ENCODE measurements at places on chromosomes 12 and 14.

DNA sequence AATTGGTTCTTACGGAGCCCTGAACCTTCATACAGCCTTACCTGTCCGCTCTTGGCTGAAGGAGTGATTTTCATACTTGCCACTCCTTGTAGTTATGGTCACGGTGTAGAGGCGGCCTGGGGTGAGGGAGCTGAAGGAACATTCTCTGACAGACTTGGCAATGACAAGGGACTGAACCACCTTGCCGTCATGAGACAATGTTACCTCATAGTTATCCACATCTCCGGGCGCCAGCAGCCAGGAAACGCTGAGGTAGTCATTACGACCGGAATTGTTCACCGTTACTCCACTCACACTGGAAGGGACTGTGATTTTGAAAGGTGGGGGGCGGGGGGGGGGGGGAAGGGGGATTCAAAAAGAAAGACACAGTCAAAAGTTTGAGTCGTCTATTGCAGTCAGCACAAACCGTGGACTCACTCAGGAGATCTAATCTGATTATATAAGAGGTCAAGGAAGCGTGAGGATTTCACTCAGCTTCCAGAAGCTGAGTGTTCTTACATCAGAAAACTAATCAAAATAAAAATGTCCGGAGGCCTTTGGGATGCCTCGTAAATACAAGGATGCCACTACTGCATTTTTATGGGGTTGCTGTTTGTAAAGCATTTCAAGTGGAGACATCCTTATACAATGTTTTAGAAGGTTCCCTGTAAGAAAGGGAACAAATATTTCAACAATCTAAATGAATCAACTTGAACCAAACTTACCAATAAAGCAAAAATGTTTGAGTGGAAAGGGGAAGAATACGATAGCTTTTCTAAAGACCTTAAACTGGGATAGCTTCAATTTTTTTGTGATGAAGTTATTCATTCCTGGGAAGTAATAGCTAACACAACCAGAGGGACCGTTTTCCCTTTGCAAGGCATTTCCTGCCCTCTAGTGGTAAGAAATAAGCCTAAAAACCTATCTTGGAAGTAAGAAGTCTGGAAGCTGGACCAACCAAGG lies 60.6 kb downstream of the PTPRB start:
- DNase-seq: peak; percentile 66

DNA sequence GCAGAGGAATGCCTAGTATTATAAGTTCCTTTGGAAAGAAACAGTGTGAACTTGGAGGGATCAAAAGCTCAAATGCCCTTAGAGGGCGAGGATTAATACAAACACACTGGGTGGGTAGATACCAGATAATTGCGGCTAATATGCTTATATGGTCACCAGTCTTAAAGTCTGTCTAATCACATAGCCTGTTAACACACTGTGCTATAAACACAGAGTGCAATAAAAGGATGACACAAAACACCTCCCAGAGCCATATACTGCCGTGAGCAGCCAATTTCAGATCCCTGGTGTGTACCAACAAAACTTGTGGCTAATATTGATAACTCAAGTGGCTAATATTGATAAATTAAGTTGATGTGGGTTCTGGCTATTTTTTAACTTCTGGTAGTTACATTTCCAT lies 1.7 kb upstream of the IL26 start:
- DNase-seq: no peak

DNA sequence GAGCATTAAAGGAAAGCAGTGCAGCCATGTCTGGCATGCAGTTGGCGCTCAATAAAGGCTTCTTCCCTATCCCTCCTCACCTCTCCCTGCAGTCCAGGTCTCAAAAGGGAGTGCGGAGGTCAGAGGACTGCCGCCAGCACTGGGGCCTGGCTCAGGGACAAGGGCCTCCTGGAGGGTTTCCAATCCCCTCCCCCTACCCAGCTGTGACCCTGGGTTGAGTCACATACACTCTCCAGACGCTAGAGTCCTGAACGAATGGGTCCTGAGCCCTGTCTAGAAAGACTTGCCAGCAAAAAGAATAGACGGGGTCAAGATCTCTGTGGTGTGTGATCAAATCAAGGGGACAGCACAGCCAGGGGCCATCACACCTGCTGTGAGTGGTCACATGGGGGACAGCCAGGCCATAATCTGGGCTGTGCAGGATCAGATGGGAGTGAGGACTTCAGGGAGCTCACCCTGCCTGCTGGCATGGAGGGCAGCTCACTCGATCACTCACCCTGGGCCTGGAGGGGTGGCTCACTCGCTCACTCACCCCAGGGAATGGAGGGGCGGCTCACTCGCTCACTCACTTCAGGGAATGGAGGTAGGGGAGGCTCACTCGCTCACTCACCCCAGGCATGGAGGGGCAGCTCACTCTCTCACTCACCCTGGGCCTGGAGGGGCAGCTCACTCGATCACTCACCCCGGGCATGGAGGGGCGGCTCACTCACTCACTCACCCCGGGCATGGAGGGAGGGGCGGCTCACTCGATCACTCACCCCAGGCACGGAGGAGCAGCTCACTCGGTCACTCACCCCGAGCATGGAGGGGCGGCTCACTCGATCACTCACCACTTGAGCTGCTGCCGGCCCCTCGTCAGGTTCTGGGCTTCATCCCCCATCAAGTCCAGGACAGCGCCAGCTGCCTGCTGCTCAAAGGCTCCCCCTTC lies 12.8 kb downstream of the CFAP73 start:
- DNase-seq: no peak

DNA sequence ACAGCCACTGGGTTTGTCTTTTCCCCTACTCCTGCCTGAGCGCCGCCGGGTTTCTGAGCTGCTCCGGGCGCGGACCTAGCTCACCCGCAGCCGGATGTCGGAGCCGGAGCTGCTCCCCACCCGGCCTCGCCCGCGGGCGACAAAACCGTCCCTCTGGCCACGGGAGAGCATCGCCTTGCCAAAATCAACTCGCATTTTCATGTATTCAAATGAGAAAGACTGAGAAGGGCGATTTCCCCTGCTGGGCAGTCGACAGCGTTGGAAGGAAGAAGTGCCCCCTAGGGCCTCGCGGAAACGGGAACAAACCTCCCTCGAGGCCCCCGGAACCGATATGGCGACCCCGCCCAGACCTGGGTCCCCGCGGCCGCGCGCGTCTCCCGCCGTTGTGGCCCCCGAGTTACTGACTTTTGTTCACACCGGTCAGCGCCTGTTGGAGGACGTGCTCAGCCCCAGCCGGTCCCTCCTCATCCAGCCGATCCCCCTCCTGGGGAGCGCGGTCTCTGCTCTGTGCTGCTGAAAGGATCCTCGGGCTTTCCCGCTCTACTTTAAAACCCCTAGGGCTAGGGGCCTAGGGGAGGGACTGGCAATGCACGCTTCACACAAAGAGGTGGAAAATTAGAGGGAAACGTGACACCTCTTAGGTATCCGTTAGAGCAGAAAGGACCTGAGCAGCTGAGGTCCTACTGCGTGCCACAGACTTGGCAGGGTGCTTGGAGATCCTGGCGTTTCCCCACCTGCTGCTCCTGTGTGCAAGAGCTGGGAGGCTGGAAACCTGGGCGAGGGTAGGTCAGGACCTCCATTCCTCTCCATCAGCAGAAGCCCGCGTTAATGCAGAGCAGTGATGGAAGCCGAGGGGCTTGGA lies 4.3 kb downstream of the TTC6 start:
- no peak for DNase-seq

GRCh38 chr14:56491299-56492285 lies 88.0 kb upstream of the TMEM260 start:
- no peak for DNase-seq

DNA sequence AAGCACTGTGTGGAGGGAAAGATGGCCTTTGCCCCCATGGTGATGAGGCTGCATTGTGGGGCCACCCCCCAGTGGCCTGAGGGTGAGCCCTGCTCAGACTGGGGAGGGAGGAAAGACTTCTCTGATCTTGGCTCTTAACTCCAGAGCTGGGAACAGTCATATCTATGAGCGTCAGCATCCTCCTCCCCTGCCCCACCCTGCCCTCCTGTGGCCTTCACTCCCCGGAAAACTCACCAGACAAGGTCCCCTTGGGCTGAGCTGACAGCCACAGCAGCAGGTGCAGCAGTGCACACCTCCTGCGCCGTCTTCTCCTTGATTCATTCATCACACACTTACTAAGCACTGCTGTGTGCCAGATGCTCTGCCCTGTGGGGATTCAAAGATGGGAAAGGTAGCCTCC lies 98.8 kb downstream of the B4GALNT3 start:
- no peak for DNase-seq

DNA sequence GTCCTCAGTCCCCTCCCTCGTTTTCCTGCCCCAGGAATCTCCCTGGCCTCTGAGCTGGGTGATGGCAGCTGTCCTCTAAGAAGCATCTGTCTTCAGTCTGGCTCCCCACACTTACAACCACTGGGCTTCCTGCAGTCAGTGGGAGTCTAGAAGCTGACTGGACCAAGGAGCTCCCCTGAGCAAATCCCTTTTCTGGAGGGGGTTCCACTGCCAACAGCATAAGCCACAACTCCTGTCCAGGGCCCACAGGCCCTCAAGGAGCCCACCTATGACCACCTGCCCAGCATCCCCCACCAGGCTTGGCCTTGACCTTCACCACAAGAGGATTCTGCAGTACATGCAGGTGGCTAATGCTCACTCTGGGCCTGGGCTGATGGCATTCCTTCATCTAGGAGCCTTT lies 4.1 kb downstream of the RDH16 start:
- DNase-seq: no peak

- peak; percentile 32 for DNase-seq
Measured at GRCh38 chr12:26870491-26871419, 37.8 kb upstream of the ITPR2 start.

DNA sequence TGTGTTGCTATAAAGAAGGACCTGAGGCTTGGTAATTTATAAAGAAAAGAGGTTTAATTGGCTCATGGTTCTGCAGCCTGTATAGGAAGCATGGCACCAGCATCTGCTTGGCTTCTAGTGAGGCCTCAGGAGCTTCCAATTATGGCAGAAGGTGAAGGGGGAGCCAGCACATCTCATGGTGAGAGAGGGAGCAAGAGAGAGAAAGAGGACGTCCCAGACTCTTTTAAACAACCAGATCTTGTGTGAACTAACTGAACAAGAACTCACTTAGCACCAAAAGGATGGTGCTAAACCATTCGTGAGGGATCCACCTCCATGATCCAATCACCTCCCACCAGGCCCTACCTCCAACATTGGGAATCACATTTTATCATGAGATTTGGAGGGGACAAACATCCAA lies 6.1 kb upstream of the SNAPC1 start:
- no peak for DNase-seq

GRCh38 chr12:29709496-29710040 lies 74.2 kb downstream of the TMTC1 start:
- DNase-seq: no peak

- no peak for DNase-seq
Measured at GRCh38 chr12:80184926-80185325, 85.6 kb downstream of the OTOGL start.

GRCh38 chr12:18277196-18277595 lies 15.9 kb downstream of the PIK3C2G start:
- no peak for DNase-seq

- no peak for DNase-seq
Measured at GRCh38 chr12:41186026-41186425, 2.1 kb upstream of the PDZRN4 start.

GRCh38 chr12:100364324-100364723 lies 7.5 kb downstream of the SLC17A8 start:
- DNase-seq: no peak

DNA sequence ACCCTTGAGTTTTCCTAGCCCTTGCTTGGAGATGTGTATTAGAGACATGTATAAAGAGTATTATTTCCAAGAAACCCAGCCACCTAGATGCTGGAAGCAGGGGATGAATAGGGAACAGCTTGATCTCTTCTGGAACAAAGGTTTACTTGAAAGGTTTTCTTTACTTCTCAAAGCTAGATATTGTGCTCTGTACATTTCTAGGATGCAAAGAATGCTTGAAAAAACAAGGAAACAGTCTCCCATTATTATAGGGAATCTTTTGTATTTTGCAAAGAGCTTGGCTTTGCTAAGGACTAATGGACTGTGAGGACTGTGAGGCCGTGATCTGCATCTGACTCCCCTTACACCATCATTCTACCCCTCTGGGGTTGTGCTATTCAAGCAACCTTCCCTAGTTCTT lies 77.9 kb downstream of the PRICKLE1 start:
- no peak for DNase-seq
